ENCODE measurements at places on chromosomes 16 and 17.

DNA sequence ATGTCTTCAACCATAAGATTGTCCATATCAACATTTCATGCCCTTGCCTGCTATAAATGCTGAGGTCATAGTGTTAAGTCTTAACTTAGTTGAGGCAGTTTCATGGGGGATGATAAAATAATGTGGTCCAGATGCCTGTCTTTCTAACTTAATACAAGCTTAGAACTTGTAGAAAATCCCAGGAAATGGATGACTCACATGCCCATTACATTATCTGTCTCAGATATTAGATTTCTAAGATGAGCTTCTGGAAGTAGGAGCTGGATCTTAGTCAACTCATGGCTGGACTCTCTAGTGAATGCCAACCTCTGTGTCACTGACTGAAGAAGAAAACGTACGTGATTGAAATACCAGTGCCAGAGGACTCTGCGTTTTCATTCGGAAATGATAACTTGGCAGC, 797.5 kb upstream of the EEF2KMT start:
- DNase-seq: no peak

GRCh38 chr17:32516940-32517701, 30.3 kb downstream of the CDK5R1 start:
- DNase-seq: no peak

GRCh38 chr16:48323783-48324775, 61.1 kb downstream of the SIAH1 start:
- no peak for DNase-seq

DNA sequence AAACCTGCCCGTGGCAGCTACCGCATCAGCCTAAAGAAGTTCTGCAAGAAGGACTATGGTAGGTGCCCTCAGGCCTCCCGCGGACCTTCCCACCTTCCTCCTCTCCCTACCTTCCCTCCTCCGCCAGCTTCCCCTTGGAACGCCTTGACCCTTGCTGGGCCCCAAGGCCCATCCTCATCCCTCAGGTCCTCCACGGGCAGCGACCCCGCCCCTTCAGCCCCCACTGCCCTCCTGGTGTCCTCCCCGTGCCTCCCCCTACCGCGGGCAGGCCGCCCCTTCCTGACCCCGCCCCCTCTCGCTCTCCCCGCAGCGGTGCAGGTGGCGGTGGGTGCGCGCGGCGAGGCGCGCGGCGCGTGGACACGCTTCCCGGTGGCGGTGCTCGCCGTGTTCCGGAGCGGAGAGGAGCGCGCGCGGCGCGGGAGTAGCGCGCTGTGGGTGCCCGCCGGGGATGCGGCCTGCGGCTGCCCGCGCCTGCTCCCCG, 1.4 kb upstream of the TBC1D24 start:
- DNase-seq: no peak

DNA sequence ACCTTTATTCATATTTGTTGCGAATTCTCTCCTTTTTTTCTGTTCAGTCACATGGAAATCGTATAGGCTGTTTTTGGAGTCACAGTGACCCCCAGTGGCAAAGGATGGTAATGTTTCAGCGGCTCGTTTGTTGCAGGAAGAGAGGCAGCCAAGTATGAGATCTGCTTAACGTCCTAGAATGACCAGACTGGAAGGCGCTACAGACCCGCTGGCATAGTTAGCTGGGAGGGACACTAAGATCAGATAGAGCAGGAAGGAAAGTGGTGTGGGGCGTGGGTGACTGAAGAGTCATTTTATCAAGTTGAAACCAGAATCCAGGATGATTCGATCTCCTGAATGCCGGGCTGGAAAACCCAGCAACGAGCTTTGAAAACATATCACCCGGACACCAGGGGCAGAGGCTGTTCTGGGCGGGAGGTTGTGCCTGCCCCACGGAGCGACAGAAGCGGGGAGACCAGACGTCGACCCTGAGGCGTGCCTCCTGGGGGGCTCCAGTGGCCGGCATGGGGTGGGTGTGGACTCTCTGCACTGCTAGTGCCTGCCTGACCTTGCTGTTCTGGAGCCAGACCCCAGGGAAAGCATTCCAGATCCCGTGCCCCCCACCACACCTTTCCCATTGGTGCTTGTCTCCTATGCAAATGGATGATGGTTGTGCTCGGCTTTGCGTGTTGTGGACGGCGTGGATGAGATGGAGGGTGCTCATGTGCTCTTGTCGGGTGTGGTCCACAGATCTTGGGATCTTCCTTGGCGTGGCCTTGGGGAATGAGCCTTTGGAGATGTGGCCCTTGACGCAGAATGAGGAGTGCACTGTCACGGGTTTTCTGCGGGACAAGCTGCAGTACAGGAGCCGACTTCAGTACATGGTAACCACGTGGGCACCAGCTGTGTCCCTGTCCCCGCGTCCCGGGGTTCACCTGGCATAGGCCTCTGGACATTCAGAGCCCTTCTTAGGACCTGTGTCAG, 7.7 kb downstream of the IL34 start:
- peak; percentile 9 for DNase-seq

- DNase-seq: no peak
Measured at GRCh38 chr16:3889059-3889458, 8.5 kb upstream of the CREBBP start.

DNA sequence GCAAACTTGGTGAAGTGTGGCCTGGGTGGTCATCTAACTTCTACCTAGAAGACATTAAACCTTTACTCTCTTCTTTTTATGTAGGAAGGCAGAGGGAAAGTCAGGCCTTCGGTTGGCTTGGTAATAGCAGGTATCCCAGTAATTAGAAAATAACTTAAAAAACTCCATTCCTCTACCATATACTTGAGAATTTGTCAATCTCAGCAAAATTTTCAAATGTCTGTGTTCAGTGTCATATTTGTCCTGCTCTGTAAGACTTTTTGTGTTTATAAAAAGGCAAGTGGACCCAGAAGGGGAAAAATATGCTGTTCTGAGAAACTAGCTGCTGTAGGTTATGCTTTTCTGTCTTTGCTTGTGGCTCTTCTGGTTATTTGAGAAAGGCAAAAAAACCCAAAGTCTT, 5.8 kb downstream of the HMOX2 start:
- DNase-seq: no peak
